ENCODE measurements at places on chromosomes 5 and 9.

DNA sequence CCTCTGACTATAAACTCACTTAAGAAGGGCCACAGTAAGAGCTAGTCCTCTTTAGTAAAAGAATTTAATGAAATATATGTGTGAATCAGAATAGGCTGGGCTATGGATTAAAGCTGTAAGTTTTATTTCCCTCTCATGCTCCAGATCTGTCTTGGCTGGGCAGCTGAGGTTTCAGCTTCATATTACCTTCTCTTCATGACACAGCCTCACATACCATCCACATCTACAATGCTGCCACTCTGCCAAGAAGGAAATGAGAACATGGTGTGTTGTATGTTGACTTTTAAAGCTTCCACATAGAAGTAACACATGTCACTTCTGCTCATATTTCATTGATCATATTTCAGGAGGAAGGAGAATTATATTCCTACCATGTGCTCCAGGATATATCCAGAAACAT lies 776.0 kb upstream of the ACO1 start:
- DNase-seq: no peak

- DNase-seq: peak; percentile 93
Observed at GRCh38 chr9:112532427-112532826, 45.8 kb downstream of the KIAA1958 start.

DNA sequence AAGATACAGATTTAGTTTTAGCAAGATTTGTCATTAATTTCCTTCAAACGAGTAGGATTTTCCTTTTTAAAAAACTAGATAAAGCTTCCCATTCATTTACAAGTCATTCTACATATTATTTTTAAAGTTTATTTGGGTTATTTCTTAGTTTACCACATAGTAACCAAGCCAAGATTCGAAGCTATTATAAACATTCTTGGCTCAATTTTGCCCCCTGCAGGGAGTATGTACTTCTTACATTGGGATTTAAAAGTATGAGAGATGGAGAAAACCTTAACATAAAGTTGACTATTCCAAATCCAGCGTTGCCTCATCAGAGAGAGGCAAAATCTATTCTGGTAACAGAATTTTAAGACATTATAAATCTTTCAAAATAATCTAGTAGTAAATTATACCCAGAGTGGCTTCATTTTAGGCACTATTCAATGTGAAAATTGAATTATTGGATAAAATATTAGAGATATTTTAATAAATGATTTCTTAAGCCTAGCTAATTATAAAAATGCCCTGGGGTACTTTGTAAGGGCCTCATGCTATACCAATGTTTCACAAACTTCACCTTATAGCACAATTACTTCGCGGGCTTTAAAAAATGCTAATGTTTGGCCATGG lies 39.1 kb downstream of the FBN2 start:
- peak; percentile 70 for DNase-seq

GRCh38 chr9:108691614-108692013 lies 164.2 kb downstream of the ACTL7B start:
- DNase-seq: no peak

DNA sequence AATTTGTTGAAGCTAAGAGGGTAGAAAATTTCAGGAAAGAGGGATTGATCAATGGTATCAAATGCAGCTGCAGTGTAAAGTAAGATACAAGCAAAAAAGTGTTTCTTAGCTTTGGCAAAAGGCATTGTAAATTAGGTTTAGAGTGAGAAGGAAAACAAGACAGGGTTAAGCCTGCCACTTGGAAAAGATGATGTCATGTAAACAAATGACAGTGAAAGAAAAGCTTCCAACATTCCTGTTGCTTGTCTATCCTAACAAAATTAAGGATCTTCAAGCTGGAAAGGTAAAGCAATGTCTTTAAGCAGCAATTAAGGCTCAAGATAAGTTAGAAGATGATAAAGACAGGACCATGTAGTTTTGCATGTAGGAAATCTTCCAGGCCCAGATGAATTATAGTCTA lies 139.1 kb upstream of the PPP2R2B start:
- DNase-seq: no peak

DNA sequence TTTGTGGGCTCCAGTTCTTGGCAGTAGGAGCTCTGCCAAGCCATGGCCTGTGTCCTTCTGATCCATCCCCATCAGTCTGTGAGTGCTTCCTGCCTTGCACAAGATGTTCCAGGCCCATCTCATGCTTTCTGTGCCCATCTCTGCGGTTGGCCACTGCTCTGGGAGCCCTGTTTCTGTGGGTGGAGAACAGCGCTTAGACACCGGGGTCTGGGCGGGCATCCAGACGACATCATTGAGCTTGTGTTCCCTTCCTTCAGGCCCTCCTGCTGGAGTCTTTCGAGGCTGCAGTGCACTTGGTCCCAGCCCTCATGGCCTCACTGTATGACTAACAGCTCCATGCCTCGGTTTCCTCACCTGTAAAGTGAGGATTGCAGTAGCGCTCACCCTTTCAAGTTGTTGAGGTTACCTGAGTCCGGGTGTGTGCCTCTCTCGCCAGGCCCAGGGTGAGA lies 14.9 kb upstream of the CARD19 start:
- peak; percentile 86 for DNase-seq

Measured in amniotic epithelial cell (primary cell).